ENCODE measurements at places on chromosomes 1 and 21.

DNA sequence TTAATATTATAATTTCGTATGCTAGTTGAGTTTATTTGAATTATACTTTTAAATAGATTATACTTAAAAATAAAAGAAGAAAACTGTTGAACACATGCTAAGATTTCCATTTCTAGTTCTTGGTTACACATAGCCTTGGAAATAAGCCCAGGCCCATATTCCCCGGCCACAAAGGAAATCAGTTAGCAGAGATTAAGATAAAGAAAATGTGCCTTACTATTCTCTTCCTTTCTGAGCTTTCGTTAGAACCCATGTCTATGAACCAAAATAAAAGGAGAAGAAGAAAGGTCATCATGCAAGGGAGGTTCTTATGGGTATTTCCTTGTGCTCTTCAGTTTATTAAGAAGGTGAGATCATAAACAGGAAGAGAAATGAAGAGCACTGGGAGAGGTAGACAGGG is 32.3 kb upstream of the CRP start:
- no peak for DNase-seq

GRCh38 chr1:170424346-170424745 is 107.6 kb upstream of the GORAB start:
- DNase-seq, result no peak

GRCh38 chr21:42829417-42829816 is 49.9 kb downstream of the WDR4 start:
- DNase-seq, result no peak

DNA sequence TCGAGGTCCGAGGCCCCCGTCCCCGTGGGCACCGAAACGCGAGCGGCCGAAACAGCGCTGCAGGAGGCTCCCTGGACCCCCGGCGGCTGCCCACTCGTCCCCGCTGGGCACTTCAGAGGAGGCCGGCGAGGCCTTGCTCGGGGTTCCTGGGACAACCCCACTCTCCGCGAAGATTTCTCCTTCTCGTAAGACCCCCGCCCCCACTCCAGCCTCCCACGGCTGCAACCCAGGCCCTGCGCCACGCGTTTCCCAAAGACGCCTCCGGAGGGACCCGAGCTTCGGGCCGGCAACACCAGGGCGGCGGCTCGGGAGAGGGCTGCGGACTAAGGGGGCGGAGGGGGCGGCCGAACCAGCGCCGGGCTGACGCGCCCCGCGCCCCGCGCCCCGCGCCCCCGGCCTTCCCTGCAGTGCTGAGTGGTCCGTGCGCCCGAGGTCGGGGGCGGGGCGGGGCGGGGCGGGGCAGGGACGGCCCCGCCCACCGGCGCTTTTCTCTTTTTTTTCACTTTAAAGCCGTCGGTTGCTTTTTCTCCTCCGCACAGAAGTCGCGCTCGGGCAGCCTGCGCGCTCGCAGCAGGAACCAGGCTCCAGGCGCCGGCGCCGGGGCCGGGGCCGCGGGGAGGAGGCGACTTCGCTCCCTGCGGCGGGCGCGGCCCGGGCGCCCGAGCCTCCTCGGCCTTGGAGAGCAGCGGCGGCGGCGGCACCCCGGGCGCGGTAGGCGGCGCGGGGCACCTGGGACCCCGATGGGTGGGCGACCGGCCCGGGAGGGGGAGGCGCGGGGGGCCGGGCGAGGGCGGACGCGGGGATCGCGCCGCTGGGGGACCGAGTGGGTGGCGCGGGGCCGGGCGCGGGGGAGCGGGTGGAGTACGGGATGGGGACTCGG is at the start of gene SPSB1:
TSS of gene SPSB1 (plus strand) at position 534 of the 880 bp plus-strand sequence. CDS start 62,998 bp downstream, outside the sequence.
- no peak for DNase-seq

GRCh38 chr1:16442941-16443340 is 2.4 kb downstream of the NECAP2 start:
- no peak for DNase-seq

DNA sequence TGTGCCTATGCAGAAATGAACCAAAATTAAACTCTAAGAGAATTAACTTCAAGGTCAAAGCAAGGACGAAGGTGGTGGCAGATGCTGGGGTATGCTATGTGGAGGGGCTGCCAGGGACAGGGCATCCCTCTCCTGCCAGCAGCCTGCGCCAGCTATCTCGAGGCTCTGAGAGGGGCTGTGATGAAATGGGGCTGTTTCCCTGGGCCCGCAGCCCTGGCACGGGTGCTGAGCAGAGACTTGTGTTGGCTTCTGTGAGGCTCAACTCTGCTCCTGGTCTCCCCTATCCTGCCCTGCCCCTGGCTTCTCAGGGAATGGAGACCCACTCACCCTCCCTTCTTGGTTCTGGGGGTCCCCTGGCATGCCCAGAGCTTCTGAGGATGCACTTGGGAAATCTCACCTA is 41.9 kb upstream of the TIAM1 start:
- no peak for DNase-seq

DNA sequence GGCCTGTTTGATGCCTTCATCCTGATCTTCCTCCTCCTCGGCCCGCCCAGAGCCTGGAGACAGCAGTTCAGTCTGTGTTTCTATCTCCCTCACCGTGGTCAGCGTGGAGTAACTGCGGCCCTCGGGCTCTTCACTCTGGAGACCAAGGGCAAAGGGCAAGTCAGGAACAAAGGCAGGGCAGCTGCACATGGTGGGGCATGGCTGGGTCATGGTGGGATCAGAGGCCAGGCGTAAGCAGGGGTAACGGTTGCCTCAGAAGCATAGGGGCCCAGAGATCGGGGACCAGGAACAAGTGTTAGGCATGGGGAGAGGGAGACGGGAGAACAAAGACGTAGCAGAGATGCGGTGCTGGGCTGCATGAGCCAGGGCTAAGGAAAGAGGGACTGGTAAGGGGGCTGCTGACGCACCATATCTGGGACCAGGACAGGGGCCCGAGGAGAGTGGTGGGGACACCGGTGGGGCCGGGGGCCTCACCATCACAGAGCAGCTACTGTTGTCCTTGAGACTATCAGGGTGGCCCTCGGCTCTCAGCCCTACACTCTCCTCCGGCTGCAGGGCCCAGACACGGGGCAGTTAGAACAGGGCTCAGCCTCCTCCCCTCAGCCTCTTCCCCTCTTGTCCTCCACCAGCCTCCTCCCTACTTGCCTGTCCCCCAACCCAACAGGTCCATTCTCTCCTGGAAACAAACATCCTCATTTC is 3.2 kb upstream of the ARHGAP30 start:
- no peak for DNase-seq

DNA sequence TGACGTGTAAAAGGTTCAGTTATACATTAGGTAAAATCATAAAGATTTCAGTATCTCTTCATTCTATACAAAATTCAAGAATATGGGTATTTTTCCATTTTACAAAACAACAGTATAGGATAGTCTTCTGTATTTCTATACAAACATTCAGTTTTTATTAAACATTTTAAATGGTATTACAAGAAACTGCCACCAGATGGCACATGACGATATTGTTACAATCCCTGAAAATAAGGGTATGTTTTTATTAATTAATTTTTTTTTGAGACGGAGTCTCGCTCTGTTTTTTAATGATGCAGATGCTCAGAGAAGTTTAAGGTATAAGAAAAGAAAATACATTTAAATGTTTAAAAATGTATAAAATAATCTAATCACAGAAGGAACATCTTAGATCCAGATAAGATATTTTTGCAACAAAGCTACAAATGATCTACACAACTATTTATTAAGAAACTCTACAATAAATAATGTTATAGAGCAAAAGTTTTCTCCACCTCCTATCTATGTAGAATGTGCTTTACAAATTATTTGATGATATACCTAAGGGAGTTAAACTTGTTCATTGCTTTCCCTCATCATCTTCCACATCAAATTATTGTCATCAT is 23.5 kb upstream of the RSBN1 start:
- peak; percentile 26 for DNase-seq

DNA sequence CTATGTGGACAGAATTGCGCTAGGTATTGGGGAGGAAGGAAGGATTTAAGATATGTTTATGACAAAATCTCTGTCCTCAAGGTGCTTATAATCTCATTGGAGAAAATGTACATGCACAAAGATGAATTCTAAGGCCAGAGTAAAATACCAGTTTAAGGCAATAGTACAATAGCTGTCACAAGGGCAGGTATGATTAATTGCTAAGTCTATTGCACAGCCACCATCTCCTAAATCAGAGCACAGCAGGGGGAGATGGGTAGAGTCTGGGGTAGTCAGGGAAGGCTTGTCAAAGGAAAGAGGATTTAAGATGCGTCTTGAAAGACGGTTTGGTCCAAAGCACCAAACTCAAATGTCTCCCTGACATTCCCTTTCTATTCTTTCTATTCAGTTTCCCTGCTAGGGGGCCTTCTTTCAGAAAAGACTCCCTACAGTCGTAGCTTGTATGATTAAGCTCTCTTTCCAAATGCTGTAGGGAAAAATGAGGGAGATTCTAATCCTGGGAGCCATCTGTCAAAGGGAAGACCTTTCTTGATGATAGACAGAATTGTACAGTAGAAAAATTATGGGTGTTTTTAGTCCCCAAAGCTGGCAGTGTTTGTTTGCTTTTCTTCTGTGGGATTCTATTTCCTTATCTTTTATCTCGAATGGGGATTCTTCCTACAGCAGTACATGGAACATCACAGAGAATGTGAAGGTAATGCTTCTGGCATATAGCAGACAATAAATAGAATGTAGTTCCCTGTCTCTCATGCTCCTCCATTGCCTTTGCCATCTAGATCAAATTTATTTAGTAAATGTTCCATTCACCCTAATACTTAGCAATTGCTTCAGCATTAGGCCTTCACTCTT is 107.6 kb upstream of the NFIA start:
- no peak for DNase-seq

All from right renal cortex interstitium (tissue), 3 donors.